ENCODE measurements at places on chromosomes 16 and 17.

DNA sequence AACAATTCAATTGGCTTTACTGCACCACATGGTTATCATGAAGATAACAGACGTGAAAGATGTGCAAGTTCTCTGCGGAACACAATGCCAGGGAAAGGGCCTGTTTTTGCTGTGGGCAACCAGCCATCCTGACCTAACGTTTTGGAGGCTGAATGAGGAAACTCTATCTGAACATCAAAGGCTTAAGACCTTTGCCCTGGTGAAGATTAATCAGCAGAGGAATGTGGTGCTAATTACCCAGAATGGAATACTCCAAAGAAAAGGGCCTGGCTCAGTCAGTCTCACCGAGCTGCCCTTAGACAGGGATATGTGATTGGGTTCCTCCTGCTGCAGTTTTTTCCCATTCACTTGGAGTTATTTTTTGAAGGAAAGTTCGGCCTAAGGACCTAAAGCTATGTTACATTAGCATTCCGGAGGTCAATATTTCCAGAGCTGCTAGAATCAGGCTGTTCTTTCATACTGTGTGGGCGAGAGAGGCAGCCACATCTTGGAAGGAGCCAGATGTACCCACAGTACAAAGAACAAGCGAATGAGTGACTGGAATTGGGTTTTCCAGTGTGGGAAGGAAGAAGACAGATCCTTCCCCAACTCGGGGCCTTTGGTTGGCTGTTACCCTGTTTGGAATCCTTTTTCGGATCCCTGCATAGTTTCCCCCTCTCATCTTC lies 15.5 kb downstream of the ASIC2 start:
- no peak for DNase-seq

- no peak for DNase-seq
Measured at GRCh38 chr16:27906883-27907282, 156.6 kb downstream of the GSG1L start.

- DNase-seq = no peak
Measured at GRCh38 chr17:65749479-65749878, 188.0 kb upstream of the AXIN2 start.

- no peak for DNase-seq
Measured at GRCh38 chr17:16250635-16251034, 33.6 kb downstream of the PIGL start.

DNA sequence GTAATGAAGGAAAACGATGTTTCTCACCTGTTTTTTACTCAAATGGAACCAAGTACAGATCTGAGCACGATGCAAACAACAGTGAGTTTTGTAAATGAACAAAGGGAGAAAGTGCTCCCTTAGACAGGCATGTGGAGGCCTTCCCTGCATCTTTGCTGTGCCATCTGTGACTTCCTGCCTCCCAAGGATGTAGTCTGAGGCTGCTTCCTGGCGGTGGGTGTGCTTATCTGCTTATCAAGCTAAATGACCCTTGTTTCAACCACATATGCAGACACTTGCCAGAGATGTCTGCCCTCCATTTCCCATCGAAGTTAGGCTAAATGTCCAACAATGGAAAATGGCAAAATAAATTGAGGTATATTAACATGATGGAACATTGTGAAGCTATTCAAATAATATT lies 34.6 kb downstream of the RGS9 start:
- DNase-seq = no peak

GRCh38 chr16:50607447-50607846 lies 59.3 kb downstream of the NKD1 start:
- DNase-seq = no peak

DNA sequence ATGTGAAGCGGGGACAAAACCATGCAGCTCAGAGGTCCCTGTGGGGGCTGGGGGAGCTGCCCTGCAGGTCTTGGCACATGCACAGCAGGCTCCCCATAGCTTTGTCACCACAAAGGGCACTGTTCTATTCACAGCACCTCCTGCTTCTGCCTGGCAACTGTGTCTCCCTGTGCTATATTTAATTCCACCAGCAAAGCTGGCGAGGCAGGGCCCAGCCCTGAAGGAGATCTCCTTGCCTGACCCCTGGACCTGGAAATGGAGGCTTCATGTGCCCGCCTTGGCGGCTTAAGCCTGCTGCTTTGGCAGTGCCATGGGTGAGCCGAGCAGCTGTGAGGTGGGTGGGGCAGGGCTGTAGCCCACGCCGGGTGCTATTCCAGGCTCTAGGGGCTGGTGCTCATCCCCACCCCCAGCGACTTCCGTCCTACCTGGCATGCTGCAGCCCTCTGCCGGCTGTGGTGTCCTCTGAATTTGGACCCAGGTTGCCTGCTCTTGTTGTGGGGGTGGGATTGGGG lies 6.8 kb downstream of the LDHD start:
- no peak for DNase-seq

- DNase-seq = no peak
Measured at GRCh38 chr17:78876094-78876597, 26.9 kb downstream of the CEP295NL start.

DNA sequence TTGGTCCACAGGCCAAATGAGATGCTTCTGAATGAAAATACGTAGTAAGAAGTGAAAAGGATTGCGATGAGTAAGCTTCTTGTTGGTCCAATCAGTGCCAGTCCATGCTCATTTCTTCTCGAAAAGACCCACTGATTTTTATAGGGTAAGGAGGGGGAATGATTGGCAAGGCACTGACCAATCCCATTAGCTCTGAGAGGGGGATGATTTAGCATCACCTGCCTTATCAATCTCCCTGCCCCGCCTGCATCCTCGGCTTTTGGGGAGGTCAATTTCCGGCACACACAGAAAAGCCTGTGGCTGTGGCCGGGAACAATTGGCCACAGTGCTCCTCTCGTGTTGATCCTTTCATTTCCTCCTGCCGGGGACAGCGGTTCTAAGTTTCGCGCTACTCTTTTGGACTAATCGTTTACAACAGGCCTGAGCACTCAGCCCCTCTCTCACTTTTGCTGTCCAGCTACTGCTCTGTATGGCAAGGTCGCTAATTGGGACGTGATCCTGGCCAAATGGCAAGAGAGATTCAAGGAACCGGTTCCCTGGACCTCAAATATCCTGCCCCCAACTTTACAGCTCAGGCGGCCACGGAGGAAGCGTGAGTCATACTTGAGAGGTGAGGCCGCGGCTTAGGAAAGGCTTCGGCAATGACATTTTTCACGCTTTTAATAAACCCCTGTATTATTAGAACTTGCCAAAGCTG lies 43.1 kb downstream of the TBX4 start:
- no peak for DNase-seq

DNA sequence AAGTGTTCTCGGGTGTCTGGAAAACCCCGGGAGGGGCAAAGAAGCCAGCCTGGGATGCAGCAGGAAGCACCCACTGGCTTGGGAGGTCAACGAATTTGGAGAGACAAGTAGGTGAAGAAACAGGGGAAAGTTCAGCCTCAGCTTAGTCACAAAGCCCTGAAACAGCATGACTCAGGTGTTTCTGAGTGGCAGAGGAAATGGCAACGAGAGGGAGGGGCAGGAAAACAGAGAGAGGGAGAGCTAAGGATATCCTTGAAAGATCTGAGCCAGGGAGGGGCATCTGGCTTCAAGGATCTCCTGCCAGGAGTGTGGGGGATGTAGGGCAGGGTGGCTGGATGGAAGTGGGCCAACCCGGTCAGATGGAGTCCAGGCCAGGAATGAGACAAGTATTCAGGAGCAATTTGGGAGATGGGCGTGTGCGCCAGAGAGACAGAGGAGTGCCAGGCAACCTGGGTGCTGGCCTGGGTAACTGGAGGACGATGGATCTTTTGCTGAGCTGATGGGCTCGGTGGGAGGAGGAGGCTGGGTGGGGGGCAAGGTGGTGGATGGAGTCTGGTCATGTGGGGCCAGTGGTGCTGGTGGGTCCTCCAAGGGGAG lies 27.2 kb downstream of the ABCC3 start:
- DNase-seq = no peak

All from T follicular helper cell (primary cell).